ENCODE measurements at places on chromosomes 11 and 22.
A peak's percentile ranks its signal among the peaks of the same experiment; 100 is the strongest.

DNA sequence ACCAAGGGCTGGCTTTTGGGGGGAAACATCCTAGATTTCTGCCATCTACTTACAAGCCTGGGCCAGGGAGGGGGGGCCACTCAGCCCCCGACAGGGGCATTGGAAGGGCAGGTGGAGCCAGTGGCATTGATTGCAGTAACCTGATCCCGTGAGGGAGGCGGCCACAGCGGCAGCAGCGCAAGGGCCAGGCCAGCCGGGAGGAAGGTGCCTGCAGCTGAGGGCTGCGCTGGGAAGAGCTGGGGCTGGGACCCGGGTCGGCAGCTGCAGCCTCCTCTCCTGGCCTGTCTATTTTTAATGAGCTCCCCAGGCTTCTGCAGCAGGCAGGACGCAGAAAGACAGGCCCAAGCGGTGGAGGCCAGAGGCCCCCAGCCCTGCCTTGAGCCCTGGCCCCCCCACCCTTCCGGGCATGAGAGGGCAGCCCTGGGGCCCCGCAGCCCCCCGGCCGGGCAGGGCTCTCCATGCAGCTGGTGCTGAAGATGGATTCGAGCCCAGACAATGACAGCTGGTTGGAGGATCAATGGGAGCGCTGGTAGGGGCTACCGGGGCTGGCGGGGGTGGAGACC lies 10.6 kb downstream of the FREY1 start:
- no peak for DNase-seq

DNA sequence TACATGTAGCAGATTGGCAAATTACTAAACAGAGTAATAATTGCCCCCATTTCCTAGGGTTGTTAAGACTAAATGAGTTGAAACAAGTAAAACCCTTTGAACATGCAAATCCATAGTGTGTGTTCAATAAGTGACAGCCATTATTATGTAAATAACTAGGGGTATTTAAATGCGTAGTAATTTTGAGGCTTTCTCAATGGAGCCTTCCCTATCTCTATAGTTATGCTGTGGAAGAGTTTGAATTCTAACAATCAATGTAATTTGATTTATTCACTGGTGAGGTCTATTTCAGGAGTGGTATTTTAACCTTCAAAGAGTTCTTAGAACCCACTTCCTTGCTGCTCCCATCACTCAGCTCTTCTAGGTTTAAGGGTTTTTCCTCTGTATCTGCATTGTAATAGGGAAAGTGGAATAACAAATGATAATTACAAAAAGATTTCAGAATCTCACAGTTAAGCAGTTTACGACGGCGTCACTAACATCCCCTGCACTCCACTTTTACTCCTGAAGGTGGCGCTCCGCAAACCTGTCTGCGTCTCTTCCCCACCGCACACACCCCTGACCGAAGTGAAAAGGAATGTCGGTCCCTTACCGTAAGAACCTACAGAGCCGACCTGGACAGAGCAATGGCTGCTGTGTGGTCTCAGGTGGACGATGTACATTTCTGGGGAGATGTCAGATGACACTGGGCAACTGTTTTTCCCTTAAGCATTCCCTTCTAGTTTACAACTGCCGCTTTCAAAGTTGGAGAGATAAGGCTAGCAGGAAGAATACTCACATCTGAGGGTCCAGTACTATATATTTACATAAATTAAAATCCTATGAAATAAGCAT lies 80.8 kb downstream of the ZC3H12C start:
- DNase-seq = peak; percentile 56

DNA sequence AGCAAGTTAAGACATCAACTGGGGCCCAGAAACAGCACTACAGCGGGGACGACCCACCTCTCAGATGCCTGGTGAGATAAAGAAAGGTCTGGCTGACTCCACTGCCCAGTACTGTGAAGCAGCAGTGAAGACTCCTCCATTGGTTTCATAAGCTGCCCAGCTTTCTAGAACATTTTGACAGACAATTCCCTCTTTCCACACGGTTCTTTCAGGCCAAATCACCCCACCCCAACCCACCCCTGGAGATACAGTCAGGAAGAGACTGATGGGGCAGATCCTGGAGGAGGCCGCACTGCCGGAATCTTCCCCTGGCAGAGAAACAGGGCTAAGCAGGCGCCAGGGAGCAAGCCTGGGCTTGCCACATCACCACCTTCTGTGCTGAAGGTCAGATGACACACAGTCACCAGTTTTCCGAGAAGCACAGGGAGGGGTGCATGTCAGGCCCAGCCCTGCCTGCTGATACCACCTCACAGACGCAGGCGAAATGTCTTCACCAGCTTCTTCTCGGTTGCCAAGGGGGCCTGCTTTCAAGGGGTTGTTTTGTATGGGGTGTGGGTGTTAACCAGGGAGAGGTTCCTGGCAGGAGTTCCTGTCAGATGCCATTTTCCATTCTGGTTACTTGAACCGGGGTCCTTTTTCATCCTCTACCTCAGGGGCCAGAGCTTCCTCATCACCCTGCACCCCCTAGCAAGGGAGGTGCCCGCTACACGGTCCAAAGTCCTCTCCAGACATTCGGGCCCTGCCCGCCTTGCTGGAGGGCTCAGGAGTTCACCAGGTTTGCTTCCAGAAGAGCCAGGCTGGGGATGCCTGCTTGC lies 1.4 kb upstream of the NEAT1 start:
- peak; percentile 98 for DNase-seq

GRCh38 chr11:76588455-76589325 lies 81.9 kb downstream of the LRRC32 start:
- DNase-seq = no peak

GRCh38 chr11:61724437-61724836 lies 28.0 kb upstream of the MYRF start:
- no peak for DNase-seq

DNA sequence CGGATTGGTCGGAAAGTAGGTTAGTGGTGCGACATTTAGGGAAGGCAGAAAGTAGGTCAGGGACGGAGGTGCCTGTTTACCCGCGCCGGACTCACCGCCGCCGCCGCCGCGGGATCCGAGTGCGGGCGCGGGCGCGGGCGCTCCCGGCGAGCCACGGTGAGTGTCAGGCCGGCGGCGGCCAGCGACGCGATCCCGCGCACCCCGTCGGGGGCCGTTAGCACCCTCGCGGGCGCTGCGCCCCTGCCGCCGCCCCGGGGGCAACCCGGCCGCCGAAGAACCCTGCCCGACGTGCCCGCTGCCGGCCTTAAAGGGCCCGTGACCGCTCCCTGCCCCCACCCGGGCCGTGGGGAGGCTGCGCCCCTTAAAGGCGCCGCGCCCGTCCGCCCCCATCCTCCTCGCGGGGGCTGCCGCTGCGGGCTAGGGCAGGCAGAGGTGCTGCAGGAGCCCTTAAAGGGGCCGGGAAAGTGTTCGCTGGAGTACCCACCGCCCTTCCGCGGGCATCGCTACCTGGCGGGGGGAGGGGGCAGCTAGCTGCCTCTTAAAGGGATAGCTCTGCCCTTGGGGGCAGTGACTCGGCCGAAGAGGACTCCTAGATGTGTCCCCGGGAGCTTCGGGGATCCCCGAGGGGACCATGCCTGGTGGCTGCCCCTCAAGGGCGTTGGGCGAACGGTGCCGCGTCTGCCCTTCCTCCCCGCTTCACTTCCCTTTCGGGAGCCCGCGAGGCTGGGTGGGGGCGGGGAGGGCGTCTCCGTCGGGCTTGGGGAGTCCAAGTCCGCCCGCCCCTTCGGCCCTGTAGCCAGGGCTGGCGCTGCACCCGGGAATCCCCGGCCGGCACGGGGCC lies at the start of gene BMAL1:
TSS of gene BMAL1 (plus strand) at position 23 of the 841 bp plus-strand sequence. CDS start 76,519 bp downstream, outside the sequence.
- DNase-seq = peak; percentile 62

- DNase-seq = no peak
Observed at GRCh38 chr11:45250035-45250718, 36.0 kb downstream of the SYT13 start.

DNA sequence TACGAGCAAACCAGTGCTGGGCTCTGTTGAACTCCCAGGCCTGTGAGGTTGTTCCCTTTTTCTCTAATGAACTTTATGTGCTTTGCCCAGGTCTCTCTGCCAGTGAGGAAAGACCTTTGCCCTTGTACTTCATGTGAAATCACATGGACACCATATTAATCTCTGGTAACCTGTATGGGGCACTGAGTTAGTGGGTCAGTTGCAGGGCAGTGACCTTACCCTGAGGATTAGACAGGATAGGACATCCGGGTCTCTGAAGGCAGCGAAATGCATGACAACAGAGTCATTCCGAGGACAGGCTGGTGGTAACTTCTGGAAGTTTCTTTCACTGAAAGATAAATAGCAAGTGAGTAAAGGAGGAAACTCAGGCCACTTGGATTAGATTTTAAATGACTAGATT lies 93.7 kb downstream of the ZBTB16 start:
- DNase-seq = no peak

DNA sequence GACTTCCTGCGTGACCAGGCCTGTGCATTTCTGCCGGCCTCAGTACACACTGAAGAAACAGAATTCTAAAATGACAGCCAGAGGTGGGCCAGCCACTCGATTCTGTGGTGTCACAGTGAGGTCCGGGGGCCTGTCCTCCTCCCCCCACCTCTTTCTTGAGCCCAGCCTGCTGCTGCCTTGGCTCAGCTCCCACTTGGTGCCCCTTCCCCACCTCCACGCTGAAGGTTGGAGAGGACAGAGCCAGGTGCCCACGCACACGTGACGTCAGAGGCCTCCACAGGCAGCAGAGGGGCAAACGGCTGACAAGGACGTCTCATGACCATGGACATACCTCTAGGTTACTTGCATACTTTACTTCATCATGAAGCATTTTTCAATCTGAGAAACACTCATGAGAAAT lies 78.0 kb upstream of the SHANK2 start:
- no peak for DNase-seq
